Hematopoietic multipotent progenitor cell treated with erythropoietin and hydrocortisone succinate and interleukin-3 and kit ligand, for 6 days (in vitro differentiated cells): ENCODE measurements at places on chromosomes 2 and 18.
A peak's percentile ranks its signal among the peaks of the same experiment; 100 is the strongest.

GRCh38 chr2:65845442-65846182, 413.2 kb upstream of the SPRED2 start:
- no peak for DNase-seq

- peak; percentile 71 for DNase-seq
Measured at GRCh38 chr18:2898186-2898640, 51.4 kb downstream of the EMILIN2 start.

DNA sequence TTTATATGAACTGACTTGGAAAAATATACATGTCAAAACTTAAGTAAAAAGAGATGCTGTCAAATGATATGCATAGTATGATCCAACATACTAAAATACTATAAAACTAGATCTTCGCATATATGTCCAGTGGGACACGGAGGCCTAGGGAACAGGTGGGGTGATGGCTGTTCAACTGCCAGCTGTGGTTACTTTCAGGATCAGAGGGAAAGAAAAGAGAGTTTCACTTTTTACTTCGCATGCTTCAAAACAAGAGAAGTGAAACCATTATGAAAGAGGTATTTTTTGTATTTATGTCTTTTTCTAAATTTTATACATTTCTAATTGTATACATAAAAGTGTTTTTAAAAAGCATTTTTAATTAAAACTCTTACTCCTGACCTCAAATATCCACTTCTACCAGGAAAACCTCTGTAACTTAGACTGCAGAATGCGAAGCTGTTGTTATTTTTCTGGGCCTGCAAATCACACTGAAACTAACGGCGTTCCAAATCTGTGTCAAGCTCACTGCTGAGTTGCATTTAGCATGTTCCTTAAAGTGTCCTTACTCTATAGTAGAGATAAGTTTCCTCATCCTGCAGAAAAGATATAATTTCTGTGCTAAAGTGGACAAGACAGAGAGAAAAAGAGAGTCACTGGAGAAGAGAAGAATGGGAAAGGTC, 97.8 kb upstream of the SLC35G4 start:
- DNase-seq: no peak

DNA sequence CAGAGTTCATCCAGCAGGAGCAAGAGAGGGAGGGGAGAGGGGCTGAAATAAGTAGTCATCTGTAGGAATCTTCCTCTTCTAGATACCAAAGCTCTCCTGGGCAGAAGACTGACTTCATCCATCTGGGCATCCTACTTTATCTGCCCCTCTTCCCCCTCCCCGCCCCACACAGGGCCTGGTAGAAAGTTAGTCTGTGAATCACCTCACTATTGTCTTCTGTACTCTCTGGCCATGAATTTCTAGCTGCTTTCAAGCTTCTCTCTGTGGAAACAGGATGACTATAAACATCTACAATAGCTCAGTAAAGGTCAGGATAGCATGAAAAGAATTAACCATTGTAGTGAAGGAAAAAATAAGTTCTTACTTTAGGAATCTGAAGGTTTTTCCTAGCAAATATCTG, 47.7 kb upstream of the RNU4ATAC start:
- no peak for DNase-seq

DNA sequence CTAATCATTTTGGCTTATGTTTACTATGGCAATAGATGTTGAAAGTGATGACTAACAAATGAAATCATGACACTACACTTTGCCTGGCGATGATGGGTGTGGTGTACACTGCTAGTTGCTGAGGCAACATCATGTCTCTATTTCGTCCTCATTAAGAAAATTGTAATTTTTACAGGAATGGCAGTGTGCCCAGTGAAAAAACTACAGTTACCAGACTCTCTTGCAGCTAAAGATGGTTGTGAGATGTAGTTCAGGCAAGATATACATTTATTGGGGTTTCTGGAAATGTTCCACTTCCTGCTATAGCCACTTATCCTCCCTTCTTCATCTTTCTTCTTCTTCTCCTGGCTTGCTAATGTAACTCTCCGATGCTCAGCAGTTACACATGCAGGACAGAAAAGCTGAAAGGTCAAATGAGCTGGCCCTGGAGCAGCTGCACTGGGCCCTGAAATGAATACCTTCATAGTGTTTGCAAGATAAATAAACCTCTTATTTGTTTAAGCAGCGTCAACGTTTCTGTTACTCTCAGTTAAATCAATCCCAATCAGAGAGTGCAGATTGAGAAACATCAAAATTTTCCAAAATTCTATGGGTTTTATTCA, 46.0 kb downstream of the SOCS6 start:
- no peak for DNase-seq

DNA sequence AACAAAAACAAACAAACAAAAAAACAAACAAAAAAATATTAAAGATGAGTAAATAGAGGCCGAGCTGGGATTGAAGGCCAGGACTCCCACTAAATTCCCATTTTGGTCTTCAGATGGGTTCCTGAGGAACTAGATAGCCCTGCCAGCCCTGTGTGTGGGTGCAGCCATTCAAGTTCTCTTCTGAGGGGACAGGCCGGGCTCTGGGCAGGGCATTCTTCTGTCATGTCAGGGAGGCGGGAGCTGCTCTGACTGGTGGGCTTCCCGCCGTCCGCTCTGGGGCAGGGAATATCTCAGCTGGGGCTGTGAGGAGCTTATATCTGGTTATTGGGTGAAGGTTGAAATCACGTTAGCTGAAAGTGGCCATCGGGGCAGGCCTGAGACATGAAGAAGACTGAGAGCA, 127.3 kb upstream of the CXCR4 start:
- DNase-seq: no peak

DNA sequence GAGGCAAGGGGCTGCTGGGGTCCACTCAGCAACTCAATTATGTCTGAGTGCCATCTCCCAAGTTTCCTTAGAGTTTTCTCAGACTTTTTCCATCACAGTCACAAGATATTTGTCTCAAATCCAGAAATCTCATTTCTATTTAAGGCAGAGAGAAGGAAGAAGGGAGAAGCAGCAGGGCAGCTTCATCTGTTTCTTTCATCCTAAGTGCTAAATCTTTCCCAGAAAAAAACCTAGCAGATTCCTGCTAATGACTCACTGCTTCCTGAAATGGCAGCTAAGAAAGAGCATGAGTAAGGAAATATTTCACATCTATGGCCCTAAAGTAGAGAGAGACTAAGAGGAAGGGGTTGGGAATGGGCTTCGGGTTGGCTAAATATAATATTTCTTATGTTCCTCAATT, 88.0 kb downstream of the KYNU start:
- DNase-seq: no peak

DNA sequence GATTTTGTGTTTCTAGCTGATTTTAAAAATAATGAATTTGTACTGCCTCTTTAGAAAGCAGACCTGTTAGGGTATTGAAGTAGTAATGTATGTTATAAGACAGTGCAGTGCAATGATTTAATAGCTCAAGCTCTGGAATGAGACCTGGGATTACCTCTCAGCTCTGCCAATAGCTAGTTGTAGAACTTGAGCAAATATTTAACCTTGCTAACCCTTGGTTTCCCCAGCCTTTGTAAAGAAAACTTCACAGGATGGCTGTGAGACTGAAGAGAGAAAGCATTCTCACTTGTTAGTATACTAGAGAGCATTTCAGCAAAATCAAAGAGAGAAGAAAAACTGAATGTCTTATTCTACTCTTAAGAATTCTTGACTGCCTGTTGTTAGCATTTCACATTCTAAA, 293.9 kb downstream of the KIAA1328 start:
- DNase-seq: no peak

GRCh38 chr2:233828546-233829192, 25.7 kb downstream of the HJURP start:
- DNase-seq: no peak

DNA sequence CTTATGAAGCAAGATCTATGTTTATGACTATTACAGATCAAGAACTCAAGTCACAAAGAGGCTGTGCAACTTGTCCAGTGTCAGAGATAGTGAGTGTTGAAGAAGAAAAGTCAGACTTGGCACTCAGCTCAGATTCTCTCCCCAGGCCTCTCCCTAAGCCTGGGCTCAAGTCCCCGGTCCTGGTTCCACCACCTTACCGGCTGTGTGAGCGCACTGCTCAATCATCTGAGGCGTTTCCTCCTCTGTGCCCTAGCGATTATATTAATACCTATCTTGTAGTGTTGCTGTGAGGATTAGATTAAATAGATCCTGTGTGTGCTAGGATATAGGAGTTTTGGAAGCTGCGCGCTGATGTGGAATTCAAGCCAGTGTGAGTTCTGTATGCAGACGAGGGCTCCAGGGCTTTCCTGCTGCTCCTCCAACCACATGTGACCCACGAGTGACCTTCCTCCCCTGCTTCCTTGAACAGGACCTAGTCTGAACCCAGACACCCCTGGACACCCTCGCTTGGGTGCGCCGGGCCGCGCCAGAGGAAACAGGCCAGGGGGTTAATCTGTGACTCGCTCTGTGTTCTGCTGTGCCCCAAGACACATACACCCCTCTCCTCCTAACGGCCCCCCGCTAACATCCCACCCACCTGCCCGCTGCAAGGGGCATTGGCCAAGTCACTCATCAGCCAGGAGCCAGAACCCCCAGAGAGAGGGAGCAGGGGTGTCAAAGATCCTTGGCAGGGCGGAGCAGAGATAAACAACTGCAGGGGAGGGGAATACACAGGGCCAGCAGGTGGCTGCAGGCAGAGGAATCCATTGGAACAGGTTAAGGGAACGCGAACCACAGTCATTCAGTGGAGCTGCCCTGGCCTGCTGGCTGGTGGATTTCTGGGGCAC, 38.3 kb downstream of the TNS1 start:
- no peak for DNase-seq

- no peak for DNase-seq
Measured at GRCh38 chr2:97769308-97769707, 55.9 kb downstream of the ZAP70 start.

- no peak for DNase-seq
Measured at GRCh38 chr18:27501671-27502070, 316.6 kb upstream of the CHST9 start.

GRCh38 chr2:226187156-226187555, 612.5 kb downstream of the IRS1 start:
- no peak for DNase-seq

- no peak for DNase-seq
Measured at GRCh38 chr2:39140322-39140847, 19.5 kb upstream of the SOS1 start.

DNA sequence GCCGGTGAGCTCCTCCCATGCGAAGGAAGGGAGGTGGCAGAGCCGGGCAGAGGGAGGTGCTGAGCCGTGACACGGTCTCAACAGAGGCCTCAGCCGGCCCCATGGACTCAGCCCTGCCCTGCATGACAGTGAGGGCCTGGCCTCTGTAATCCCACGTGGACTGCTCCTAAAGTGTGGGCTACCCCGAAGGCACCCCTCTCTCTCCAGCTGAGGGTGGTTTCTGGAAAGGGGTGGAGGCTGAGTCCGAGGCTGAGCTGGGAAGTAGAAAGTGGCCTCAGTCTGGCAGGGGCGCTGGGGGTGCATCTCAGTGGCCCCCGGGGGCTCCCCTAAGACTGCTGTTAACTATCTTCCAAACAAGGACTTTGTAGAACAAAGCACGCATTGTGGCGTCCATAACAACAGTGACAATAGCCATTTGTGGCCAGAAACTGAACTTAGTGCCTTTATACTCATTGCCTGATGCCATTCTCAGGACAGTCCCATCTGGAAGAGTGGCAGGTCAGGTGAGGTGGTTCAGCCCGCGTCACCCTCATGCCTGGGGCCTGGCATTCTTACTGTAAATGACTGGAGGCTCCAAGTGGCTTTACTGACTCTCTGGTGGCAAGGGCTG, 192.4 kb downstream of the TWIST2 start:
- no peak for DNase-seq

- DNase-seq: no peak
Measured at GRCh38 chr2:238905224-238905623, 57.3 kb downstream of the TWIST2 start.

DNA sequence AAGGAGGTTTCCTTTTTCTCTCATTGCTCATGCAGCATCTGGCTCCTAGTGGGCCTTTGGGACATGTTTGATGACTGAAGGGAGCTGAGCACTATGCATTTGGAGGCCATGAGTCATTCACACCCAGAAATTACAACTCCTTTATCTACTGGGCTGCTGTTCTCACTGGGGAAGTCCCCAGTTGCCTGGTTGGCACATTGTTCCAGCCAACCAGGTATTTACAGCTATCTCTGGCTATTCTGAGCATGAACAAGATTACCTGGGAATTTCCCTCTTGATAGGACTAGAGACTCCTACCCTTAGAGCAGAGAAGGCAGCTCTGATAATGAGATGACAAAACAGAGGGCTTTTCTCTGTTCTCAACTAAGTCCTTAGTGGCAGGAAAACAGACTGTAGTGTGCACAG, 206.5 kb downstream of the SETBP1 start:
- DNase-seq: no peak
